ENCODE measurements at places on chromosomes 6 and 20.
A peak's percentile ranks its signal among the peaks of the same experiment; 100 is the strongest.

DNA sequence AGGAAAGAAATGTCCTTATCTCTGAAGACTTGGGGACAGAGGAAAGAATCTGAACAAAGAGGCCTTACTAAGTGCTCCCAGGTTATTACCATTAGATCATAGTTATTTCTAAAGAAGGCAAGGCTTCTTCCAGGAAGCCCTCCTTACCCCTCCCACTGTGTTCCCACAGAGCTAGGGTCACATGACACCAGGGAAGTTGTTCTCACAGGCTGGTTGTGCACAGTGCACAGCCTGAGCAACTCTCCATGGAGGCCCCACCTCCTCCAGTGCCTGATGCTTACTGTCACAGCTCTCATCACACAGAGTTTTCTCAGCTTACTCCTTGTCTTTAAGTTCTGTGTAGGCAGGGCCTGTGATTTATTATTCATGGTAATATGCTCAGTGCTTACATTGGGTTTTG lies 68.9 kb upstream of the SCGN start:
- H3K27ac ChIP-seq: no peak overlapping the region
- DNase-seq: no peak
- H3K4me3 ChIP-seq: no peak overlapping the region
- H3K4me1 ChIP-seq: no peaks in the 10 kb centered on the region
- H3K36me3 ChIP-seq: peaks cover 28% of the 10 kb centered on the region

DNA sequence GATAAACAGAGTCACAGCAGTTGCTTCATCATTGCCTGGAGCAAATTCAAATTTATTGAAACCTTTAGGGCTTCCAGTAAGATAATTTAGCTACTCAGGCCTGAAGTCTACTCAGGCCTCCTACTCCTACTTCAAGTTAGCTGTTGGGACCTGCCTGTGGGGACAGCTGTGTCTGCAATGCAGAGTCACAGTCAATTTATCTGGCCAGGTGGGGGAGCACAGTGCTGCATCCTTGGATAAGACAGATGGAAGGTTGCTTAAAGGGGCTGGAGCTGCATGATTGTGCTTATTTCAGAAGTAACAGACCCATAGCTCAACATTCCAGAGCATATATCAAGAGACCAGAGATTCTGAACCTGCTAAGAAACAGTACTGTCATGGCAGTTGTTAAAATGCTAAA lies 932.1 kb downstream of the QKI start:
- no peak for DNase-seq
- H3K27ac ChIP-seq: no peak overlapping the region
- H3K4me3 ChIP-seq: peak overlapping the region; percentile 15
- peaks cover 12% of the 10 kb centered on the region for H3K4me1 ChIP-seq
- no peaks in the 10 kb centered on the region for H3K27me3 ChIP-seq
- H3K36me3 ChIP-seq: no peaks in the 10 kb centered on the region

DNA sequence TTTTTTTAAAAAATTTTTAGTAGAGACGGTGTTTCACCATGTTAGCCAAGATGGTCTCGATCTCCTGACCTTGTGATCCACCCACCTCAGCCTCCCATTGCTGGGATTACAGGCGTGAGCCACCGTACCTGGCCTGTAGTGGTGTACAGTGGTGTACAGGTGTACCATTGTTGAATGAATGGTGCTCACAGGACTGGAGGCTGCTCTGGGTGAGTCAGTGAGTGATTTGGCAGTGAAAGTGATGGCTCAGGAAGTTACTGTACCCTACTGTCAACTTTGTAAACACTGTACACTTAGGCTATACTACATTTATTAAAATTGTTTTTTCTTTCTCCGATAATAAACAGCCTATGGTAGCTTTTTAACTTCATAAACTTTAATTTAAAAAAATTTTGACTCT lies 122.8 kb upstream of the EEF1E1 start:
- peaks cover 6% of the 10 kb centered on the region for H3K4me1 ChIP-seq
- H3K36me3 ChIP-seq: no peaks in the 10 kb centered on the region
- H3K27me3 ChIP-seq: no peaks in the 10 kb centered on the region
- no peak overlapping the region for H3K27ac ChIP-seq
- no peak overlapping the region for H3K4me3 ChIP-seq

- H3K36me3 ChIP-seq: no peaks in the 10 kb centered on the region
- DNase-seq: no peak
- no peak overlapping the region for H3K4me3 ChIP-seq
- no peaks in the 10 kb centered on the region for H3K4me1 ChIP-seq
- no peaks in the 10 kb centered on the region for H3K27me3 ChIP-seq
- no peak overlapping the region for H3K27ac ChIP-seq
Observed at GRCh38 chr6:31450751-31451150, 47.2 kb upstream of the MICB start.

GRCh38 chr6:91941838-91942237 lies 1355.0 kb upstream of the MAP3K7 start:
- H3K4me3 ChIP-seq: no peak overlapping the region
- H3K4me1 ChIP-seq: no peaks in the 10 kb centered on the region
- H3K27ac ChIP-seq: no peak overlapping the region
